ENCODE measurements at places on chromosomes 2 and 18.

DNA sequence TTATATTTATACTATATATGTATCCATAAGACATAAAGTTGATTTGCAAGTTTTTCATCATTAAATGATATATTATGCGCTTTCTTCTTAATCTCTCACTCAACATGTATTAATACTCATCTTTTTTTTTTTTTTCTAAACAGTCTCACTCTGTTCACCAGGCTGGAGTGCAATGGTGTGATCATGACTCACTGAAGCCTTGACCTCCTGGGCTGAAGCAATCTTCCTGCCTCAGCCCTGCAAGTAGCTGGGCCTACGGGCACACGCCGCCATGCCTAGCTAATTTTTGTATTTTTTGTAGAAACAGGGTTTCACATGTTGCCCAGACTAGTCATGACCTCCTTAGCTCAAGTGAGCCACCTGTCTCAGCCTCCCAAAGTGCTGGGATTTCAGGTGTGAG is 51.4 kb upstream of the MAP4K3 start:
- DNase-seq = no peak

GRCh38 chr2:229153951-229154350 is 117.1 kb downstream of the PID1 start:
- DNase-seq = no peak

DNA sequence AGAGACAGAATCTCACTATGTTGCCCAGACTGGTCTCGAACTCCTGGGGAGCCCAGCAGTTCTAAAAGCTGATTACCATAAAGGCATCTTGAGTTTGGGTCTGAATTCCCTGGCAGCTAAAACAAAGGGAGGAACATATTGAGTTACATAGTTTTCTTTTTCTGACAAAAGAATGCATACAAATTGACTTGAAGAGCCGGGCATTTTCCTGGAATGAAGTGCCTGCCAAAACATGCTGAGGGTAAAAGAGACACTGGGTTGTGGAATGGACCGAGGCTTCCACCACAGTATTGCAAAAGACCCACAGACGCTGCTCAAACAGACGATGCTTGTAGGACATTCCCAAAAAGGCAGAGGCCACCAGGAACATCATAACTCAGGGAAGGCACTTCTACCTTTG is 35.1 kb upstream of the ROCK2 start:
- DNase-seq = no peak

DNA sequence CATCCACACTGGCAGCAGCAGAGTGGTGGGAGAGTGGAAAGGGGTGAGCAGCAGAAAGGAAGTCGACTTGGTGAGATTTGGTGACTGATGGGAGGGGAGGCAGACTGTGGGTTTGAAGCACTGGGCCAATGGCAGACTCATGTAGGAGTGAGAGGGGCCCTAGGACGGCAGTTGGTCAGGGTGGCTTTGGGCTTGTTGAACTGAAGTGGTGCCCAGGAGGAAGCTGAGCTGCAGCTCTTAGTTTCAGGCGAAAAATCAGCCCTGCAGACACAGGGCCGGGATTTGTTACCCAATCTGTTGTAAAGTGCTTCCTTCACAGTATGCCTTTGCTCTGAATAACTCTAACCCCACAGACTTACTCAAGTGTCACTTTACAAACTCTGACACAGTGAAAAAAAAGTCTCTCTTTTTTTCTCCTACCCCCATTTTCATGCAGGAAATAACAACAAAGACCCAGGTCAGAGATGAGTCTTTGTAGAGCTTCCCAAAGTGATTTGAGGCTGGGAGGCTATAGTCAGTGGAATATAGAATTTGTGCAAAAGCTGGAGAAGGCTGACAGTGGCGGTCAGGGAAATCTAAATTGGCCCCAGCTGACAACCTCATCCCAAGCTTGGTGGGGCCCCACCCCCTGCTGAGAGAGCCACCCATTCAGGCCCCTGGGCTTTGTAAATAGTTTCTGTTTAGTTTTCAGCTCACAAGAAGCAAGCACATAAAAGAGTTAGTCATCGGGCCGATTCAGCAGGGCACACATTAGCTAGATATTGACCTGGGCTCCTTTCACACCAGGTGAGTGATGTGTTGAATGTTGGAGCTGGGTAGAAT is 226.9 kb downstream of the VAPA start:
- no peak for DNase-seq

- DNase-seq = peak; percentile 17
Measured at GRCh38 chr2:140643761-140644187, 1487.0 kb downstream of the LRP1B start.

DNA sequence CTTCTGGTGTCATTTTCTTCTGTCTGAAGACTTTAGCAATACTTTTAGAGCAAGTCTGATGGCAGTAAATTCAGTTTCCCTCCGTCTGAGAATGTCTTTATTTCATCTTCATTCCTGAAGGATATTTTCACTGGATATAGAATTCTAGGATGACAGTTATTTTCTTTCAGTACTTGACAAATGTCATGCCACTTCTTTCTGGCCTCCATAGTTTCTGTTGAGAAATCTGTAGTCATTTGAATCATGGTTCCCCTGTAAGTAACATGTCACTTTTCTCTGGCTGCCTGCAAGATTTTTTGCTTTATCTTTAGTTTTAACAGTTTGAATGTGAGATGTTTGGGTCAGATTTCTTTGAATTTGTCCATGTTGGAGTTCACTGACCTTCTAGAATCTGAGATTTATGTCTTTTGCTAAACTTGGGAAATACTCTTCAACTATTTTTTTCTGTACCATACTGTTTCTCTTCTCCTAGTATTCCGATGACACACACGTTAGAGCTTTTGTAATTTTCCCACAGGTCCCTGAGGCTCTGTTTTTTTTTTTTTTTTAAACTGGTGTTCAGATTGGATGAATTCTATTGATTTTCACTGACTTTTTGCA is 30.2 kb downstream of the RMND5A start:
- no peak for DNase-seq

- DNase-seq = no peak
Measured at GRCh38 chr2:36456227-36457175, 100.9 kb downstream of the CRIM1 start.

DNA sequence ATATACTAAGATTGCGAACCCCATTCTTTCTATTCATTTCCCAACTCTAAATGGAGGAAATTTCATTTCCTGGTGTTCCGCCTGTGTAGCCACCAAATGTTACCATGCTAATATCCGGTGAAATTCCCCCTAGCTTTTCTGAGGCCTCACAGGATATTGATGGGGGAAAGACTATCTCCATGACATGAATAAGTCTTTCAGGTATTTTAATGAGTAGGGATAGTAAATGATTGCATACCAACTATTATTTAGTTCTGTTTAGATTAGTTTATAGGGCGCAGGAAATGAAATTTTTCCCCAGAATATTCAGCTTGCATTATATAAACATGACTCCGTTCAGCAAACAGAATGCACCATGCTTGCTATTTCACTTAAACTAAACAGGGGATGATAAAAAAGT is 55.4 kb downstream of the COL5A2 start:
- no peak for DNase-seq

DNA sequence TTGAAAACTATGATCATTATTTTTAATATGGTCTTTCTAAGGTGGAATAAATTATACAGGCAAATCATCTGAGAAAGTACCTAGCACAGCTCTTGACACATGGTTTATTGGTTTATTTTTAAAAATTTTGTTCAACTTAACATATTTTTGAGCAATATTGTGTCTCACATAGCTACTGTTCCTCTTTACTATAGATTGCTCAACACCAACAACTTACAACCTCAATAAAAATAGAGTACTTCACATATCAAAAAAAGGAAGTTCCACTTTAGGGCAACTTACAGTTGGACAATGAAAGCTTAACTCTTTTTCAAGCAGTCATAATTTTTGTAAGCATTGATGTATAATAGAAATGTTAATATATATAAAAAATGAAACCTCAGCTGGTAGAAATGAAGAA is 440.9 kb upstream of the UBE2E3 start:
- no peak for DNase-seq

DNA sequence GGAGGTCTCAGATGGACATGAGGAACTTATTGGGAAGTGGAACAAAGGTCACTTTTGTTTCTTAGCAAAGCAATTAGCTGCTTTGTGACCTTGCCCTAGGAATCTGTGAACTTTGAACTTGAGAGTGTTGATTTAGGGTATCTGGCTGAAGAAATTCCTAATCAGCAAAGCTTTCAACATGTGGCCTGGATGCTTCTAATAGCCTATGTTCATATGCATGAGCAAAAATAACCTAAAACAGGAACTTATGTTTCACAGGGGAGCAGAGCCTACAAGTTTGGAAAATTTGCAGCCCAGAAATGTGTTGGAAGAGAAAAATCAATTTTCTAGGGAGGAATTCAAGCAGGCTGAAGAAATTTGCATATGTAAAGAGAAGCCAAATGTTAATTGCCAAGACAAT is 405.8 kb upstream of the SALL3 start:
- DNase-seq = no peak

DNA sequence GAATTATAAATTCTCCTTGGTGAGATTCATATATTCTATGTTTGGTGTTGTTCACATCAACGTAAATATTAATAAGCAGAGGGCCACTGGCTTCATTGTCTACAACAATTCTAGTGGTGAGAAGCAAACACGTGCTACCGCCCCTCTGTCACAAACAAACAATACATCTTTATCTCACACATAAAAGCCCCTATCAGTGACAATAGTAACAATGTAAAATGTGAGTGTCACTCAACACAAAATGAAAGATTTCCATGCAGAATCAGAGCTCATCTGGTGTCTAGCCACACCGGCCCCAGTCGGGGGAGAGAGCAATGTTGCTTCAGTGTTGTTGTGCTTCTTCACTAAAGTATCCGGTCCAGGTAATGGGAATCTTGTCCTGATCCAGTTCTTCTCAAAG is 932.6 kb downstream of the SOCS6 start:
- DNase-seq = no peak

GRCh38 chr2:238691596-238692491 is 156.0 kb upstream of the TWIST2 start:
- DNase-seq = no peak

- no peak for DNase-seq
Measured at GRCh38 chr18:30088238-30089015, 954.1 kb downstream of the DSC3 start.

DNA sequence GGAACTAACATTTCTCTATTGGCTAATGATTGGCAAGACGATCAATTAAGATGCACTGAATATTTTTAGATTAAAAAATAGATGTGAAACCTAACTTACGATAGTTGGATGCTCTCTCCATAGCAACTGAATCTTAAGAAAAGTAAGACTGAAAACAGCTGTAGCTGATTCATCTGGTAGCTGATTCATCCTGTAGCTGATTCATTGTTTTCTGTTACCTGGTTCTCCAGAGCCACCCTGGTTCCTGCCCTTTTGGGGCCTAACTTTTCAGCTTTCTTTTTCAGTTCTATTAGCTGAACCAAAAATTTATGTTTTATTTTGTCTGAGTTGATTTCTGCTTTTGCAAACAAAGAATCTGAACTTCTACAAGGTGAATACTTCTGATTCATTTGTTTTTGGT is 22.7 kb upstream of the SPR start:
- no peak for DNase-seq

- DNase-seq = no peak
Measured at GRCh38 chr18:45850021-45850420, 24.5 kb downstream of the SIGLEC15 start.

- DNase-seq = no peak
Measured at GRCh38 chr18:26555804-26556553, 7.6 kb upstream of the KCTD1 start.

All from hindlimb muscle (tissue), 1 donor.